NCI-H1048 (cell line): ENCODE measurements at places on chromosomes 13 and 19.

- no peak for DNase-seq
These were observed 615.9 kb downstream of the TBC1D4 start for GRCh38 chr13:74866101-74866500.

DNA sequence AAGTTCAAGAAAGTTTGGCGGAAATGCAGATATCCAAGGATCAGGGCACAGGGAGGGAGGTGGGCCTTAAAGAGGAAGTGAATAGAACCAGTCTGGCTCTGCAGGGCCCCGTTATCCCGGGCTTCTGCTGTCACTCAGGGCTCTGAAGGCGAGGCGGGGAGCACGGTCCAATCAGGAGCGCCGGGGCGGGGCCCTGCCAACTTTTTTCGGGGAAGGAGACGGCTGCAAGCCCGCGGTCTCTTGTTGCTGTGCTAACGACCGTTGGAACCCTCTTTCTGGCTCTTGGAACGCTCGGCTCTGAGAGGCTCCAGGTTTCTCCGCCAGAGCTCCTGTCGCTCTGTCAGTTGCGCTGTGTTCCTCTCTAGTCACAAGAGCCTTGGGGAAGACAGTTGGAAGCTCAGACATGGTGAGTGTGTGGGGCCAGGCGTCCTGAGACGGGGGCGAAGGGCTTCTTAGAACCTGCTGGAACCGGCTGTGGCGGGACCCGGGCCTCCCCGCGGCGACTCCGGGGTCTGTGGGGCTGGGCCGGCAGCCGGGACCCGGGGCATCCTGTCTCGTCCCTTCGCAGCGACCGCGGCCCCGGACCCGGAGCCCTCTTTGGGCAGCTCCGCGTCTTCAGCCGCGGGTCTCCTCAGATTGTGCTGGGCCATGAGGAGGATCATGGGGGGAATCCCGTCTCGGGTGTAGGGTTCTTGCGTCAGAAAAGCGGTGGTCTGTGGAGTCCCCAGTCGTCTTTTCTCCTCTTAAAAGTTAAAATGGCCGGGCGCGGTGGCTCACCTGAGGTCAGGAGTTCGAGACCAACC lies 27.7 kb downstream of the ZNF844 start:
- DNase-seq = no peak

DNA sequence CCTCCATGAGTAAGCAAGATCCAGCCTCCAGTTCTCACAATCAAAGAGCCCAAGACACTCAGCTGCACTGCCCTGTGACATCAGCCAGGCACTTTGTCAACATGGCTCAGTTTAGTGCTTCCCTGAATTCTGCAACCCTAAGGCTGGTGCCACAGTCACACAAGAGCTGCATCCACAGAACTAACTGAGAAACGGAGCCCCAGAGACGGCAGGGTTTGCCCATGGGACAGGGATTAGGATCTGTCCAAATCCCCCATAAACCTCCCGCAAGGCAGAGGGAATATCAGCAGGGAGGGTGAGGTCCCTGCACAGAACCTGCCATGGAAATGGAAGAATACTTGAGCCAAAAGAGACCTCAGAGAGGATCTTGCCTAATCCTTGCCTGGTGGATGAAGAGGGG lies 70.4 kb upstream of the UQCRFS1 start:
- no peak for DNase-seq

GRCh38 chr19:40597329-40597838 lies 3.8 kb upstream of the LTBP4 start:
- no peak for DNase-seq

DNA sequence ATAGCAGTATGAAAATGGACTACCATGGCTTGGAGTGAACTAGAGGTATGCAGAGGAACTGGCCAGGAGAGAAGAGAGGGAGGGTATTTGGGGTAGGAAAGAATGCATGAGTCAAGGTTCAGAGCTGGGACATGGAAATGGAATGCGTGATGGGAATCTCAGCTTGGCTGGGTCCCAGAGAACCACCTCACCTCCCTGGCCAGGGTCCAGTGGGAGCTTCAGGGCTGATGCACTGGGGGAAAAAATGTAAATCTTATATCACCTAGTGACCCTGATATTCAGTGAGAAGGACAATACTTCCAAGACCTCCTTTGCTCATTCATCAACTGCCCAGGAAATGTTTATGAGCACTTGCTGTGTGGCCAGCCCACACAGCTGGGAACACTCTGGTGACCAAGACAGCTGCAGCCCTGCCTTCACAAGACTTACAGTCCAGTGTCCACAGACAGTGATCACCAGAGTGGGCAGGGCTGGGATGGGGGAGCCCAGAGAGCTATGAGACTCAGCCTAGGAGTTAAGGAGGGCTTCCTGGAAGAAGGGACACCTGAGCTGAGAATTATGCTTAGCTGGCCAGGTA lies 12.8 kb downstream of the IGSF23 start:
- DNase-seq = no peak

DNA sequence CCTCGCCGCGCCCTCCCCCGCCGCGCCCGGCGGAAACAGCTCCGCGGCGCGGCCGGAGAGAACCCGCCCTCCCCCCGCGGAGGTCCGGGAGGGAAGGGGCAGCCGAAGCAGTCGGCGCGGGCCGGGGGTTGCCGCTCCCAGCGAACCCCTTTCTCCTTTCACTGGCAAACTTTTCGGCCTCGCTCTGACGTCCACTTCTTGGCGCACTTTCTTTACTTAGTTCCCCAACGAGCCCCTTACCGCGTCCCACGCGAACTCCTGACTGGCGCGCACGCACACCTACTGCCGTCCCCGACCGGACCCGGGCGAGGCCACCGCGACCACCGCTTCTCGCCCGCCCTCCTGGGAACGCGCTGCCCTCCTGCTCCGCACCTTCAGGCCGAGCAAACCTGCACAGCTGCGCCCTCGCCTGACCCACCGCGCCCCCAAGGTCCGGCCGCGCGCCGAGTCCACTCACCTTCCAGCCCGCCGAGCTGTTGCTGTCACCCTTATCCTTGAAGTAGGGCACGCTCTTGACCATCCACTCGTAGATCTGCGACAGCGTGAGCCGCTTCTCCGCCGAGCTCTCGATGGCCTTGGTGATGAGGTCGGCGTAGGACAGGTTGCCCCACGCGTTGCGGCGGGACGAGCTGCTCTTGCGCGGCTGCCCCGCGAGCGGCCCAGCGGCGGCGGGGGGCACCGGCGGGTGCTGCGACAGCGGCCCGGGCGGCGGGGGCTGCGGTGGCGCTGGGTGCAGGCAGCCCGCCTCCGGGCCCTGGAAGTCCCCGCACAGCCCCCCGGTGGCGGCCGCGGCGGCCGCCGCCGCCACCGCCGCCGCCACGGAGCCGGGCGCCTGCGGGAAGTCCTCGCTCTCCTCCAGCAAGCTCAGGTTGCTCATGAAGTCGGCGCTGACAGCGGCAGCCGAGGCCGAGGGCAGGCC lies 1.1 kb downstream of the FOXO1 start:
- no peak for DNase-seq

DNA sequence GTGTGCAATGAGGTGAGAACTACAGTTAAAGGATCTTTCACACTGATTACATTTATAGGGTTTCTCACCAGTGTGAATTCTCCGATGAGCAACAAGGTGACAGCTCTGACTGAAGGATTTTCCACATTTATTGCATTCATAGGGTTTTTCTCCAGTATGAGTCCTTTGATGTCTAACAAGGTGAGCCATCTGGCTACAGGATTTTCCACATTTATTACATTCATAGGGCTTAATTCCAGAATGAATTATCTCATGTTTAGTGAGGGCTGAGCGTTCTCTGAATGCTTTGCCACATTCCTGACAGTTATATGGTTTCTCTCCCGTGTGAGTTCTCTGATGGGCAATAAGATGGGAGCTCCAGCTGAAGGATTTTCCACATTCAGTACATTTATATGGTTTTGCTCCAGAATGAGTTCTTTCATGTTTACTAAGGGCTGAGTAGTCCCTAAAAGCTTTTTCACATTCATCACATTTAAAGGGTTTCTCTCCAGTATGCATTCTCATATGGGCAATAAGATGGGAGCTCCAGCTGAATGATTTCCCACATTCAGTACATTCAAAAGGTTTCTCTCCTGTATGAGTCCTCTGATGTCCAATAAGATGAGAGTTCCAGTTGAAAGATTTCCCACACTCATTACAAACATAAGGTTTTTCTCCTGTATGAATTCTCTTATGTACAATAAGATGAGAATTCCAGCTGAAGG lies 4.4 kb upstream of the C19orf18 start:
- DNase-seq = no peak

- no peak for DNase-seq
These were observed 10.6 kb upstream of the PNMA8A start for GRCh38 chr19:46481947-46482346.

GRCh38 chr19:51546650-51547396 lies 15.4 kb upstream of the SIGLEC6 start:
- DNase-seq = no peak

GRCh38 chr19:944171-944567 lies 18.3 kb downstream of the ARID3A start:
- DNase-seq = no peak
